Epithelial cell of alveolus of lung (primary cell): ENCODE measurements at places on chromosomes 7 and 10. TPM values are rescaled to one million over a fixed set of nuclear protein-coding genes. Genes with fewer than 3 reads are reported as not detected.

The GPR15LG gene
- not detected in 2 replicates for total RNA-seq

The ELMO1 gene
- 0.52 and 2.3 TPM in 2 replicates for total RNA-seq

The PAPSS2 gene
- 44.0 and 77.2 TPM in 2 replicates for total RNA-seq

The SPACDR gene
- total RNA-seq = not detected in 2 replicates

The CYP2C8 gene
- total RNA-seq = not detected in 2 replicates

The FKBP6 gene
- not detected in 2 replicates for total RNA-seq

The PTF1A gene
- total RNA-seq = not detected in 2 replicates

The NPY4R2 gene
- 0.13 TPM in 1 of 2 replicates, not detected in the other for total RNA-seq

The RBM20 gene
- 0.24 and 1.2 TPM in 2 replicates for total RNA-seq

The FZD8 gene
- 1.8 and 10.7 TPM in 2 replicates for total RNA-seq

The GNG11 gene
- 50.5 and 76.7 TPM in 2 replicates for total RNA-seq

The ZNF467 gene
- 3.0 and 27.9 TPM in 2 replicates for total RNA-seq

The PAX4 gene
- total RNA-seq = not detected in 2 replicates

The ZNF800 gene
- total RNA-seq = 19.0 and 21.6 TPM in 2 replicates

The LHPP gene
- total RNA-seq = 7.4 and 9.2 TPM in 2 replicates

The ST8SIA6 gene
- under 0.01 and 0.88 TPM in 2 replicates for total RNA-seq

The SH2B2 gene
- 1.1 and 7.0 TPM in 2 replicates for total RNA-seq

The TSPAN33 gene
- total RNA-seq = 0.13 and 1.0 TPM in 2 replicates

The UCMA gene
- total RNA-seq = not detected in 2 replicates

The ANK3 gene
- total RNA-seq = 3.2 and 10.0 TPM in 2 replicates

The DMBT1 gene
- total RNA-seq = 0.40 TPM in 1 of 2 replicates, not detected in the other

The KCNIP2 gene
- total RNA-seq = 0.13 and 3.6 TPM in 2 replicates
